Heart right ventricle (tissue), 16 donors: ENCODE measurements at places on chromosomes 13 and 19.

GRCh38 chr19:11125994-11126685 is 29.4 kb downstream of the SPC24 start:
- DNase-seq: peak; percentile 76

DNA sequence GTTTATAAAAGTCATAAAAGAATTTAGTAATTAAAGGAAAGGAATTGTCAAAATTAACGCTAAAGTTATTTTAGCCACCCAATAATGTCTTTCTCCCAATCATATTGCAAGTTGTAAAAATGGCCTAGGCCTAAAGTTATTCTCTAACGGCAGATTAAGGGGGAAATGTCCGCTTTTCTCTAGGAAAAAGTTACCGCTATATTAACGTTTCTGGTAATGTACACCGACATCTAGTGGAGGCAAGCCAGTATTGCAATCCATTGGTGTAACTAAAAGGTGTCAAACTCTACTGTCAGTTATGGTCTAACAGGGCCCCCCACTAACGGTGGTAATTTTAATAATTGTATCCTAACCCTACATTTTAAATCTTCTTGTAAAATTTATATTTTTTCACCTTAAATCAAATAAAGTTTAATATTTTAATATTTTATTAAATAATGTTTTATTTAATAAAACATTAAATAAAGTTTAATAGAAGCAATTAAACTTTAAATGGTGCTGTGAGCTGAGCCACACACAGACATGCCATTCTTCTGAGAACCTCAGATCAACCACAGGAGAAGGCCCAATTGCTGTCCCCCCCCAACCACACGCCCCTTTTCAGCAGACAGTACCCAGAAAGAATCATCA is 35.9 kb upstream of the ZSCAN5A start:
- peak; percentile 54 for DNase-seq

- DNase-seq: no peak
Observed at GRCh38 chr13:63516124-63516523, 2100.5 kb upstream of the PCDH20 start.

DNA sequence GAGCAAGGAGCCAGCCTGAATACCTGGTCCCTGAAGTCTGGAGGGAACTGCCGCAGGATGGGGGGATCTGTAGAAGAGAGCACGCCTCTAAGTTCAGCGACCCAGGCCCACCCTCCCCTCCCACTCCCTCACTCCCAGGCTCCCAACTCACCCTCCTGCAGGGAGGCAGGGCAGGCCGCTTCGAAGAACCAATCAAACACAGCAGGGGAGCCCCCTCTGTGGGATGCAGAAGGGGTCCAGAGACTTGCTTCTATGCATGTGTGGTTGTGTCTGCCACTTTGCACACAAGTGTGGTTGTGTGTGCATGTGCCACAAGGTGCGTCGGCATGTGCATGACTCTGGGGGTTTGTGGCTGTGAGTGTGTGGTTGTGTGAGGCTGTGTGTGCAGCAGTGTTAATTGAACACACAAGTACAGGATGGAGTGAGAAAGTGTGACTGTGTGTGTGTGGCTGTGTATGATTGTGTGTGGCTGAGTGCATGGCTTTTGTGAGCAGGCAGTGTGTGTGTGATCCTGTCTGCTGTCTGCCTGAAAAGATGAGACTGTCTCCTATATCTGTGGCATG is 1.7 kb downstream of the DENND1C start:
- no peak for DNase-seq

- no peak for DNase-seq
Observed at GRCh38 chr13:40910324-40911050, 108.6 kb downstream of the ELF1 start.

GRCh38 chr19:18153556-18154134 is 682 bp downstream of the PIK3R2 start:
- DNase-seq: no peak

DNA sequence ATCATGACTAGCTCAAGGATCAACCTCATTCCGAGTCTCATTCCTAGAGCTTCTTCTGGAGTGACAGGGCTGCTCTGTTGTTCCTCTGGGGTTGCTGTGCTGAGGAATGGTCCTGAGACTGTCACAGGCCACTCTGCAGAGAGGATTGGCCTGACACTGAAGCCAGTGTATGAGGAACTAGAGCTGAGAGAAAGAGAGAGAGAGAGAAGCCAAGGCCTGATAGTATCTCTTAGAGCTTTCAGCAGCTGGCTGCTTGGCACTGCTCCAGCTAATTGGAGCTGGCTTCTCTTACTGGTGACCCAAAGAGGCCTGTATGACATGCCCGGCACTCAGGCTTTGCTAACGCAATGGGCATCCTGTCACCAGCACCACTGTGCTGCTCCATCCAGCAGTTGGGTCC is 73.4 kb upstream of the FLT1 start:
- DNase-seq: peak; percentile 71

DNA sequence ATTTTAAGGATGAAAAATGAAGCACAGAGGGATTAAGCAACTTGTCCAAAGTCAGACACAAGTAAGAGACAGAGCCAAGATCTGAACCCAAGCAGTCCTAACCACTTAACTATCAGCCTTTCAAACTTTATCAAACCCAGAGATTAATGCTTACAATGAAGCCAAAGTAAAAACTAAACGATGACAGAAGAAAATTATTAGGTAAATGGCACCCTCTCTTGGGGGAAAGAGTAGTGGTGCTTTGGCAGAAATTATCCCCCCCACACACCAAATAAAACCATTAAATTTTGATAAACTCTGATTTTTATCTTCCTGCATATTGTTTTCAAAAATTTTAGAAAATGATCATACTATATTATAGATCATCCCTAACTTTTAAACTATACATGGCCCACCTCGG is 329.2 kb downstream of the SLC7A1 start:
- no peak for DNase-seq

GRCh38 chr19:10977742-10978092 is 16.9 kb downstream of the SMARCA4 start:
- DNase-seq: no peak

- DNase-seq: no peak
Observed at GRCh38 chr13:86976521-86977324, 694.4 kb upstream of the SLITRK5 start.

DNA sequence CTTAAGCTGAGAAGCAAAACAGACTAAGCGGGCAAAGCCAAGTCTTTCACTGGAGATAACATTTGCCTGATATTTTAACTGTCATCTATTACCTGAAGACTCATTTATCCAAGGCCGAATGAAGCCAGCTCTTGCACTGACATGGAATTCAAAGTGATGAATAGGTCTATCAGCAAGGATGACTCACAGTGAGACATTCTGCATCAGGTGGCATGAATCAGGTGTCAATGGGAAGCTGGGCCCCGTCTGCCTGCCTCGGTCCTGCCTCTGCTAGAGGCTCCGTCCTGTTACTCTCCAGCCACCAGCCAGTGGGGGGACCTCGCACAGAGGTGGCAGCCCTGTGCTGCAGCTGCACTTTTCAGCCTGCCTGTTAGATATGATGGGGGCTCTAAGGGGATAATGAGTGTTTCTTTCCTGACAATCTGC is 23.5 kb downstream of the STARD13 start:
- DNase-seq: no peak

- DNase-seq: no peak
Observed at GRCh38 chr19:7355151-7355820, 6.5 kb downstream of the ARHGEF18 start.

DNA sequence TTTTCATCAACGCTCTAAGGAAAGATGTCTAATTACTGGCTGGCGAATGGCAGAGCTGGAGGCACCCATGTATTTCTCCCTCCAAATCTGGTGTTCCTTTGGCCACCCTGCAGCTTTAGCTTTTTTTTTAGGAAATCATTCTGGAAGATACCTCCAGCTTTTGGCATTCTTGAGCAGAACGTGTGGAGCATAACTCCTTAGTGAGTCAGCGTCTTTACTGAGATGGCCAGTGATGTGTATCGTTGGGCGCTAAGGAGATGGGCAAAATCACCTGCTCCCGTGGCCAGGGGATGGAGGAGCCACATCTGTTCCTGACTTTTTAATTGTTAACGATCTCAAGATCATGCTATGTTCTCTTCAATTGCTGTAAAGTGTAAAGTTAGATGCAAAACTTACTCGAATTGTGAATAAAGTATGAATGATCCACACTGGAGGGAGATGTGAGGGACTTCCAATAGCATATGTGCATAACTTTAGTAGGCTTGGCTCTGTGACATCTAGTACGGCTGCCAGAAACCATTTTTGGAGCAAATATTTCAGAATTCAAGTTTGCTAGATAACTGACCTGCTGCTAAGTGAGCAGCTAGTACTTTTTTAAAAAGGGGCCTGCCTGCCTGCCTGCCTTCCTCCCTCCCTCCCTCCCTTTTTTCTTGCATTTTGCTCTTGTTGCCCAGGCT is 24.4 kb upstream of the C1QTNF9 start:
- DNase-seq: no peak

DNA sequence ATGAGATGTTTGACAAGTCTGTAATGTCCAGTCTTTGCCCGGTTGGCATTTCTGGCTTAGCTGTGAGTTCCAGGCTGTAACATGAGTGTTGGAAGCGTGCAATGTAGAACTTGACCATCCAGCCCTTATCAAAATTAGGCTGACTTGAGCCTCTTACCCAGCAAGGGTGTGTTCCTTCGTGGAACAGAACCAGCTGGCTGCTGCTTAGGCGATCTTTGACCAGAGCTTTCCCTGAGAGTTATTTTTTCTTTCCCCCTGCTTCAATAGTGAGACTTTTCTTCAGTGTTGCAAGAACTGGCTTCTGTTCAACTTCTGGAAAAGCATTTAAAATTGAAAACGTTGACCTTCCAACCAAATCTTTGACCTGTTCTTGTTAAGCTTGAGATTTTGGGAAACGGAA is 6.5 kb downstream of the TNFSF13B start:
- DNase-seq: peak; percentile 14

- no peak for DNase-seq
Observed at GRCh38 chr13:29817604-29818378, 32.6 kb downstream of the UBL3 start.

- DNase-seq: peak; percentile 51
Observed at GRCh38 chr19:21586311-21587116, 81.1 kb downstream of the ZNF429 start.

DNA sequence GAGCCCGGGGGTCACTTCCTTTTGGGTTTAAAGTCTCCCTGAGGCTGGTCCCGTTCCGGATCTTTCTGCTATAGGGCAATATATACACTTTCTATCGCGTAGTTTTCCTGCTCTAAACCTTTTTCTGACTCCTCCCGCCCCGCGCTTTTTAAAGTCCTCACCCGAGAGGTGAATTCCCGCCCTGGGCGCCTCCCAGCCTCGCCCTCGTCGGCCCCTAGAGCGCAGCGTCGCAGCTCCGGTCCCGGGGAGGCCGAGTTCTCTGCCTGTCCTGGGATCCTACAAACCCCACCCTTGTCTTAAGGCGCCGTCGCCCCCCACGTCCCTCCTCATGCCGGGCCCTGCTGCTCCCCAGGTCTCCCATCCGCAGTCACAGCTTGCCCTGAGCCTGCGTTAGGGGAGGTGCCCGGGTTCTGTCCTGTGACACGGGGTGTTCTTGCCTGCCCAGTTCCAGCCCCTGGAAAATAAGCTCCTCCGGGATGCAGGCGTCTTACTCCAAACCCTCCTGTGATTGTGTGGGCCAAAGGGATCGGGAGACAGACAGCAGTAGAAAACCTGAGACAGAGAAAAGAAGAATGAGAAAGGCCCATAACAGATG is 491 bp downstream of the ZNF525 start:
- no peak for DNase-seq
